ENCODE measurements at places on chromosomes 2 and 18. TPM values are rescaled to one million over a fixed set of nuclear protein-coding genes. Genes with fewer than 3 reads are reported as not detected.

GRCh38 chr2:232204457-232204931 is 174.1 kb upstream of the ALPP start:
- H3K4me3 ChIP-seq: no peak overlapping the region
- peak overlapping the region; percentile 46 for H3K27ac ChIP-seq
- H3K36me3 ChIP-seq: no peaks in the 10 kb centered on the region
- no peaks in the 10 kb centered on the region for H3K27me3 ChIP-seq
- no peak for DNase-seq

- H3K36me3 ChIP-seq: no peaks in the 10 kb centered on the region
- H3K27ac ChIP-seq: no peak overlapping the region
- H3K27me3 ChIP-seq: no peaks in the 10 kb centered on the region
Observed at GRCh38 chr2:191501561-191502168, 176.3 kb upstream of the NABP1 start.

TBR1 gene
- not detected for total RNA-seq

DNA sequence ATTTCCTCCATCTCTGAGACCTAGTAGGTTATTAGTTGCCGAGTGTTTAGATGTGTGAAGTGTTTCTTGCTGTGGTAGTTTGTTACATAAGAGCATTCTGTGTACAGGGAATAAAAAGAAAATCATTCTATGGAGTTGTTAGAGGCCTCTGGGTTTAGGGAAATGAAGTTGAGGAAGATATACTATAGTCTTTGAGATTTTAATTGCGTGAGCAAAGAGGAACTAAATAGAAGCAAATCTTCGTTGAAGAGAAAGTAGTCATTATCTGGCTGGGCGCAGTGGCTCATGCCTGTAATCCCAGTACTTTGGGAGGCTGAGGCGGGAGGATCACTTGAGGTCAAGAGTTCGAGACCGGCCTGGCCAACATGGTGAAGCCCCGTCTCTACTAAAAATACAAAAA is 19.0 kb downstream of the USP39 start:
- no peak for DNase-seq
- H3K4me3 ChIP-seq: no peak overlapping the region
- no peak overlapping the region for H3K27ac ChIP-seq

LRRC30 gene
- total RNA-seq: not detected

CCL20 gene
- not detected for total RNA-seq

DNA sequence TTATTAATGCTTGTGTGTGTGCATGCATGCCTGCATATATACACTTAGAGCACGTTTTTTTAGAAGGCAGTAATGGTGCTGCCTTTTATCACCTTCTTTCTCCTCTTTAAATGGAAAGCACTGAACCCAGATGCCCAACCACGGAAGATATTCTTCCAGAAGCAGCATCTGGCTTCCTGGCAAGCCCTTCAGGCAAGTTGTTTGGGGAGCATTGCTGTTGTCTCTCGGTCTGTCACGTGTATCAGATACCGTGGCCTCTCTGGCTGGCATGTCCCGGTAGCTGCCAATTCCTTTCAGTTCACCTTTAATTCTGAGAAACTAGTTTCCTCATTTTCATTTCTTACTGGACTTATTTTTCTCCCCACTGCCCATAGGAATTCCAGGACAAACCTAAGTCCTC is 587.8 kb downstream of the ARHGAP15 start:
- H3K36me3 ChIP-seq: no peaks in the 10 kb centered on the region
- no peak overlapping the region for H3K27ac ChIP-seq
- H3K27me3 ChIP-seq: no peaks in the 10 kb centered on the region
- no peak overlapping the region for H3K4me3 ChIP-seq
- H3K4me1 ChIP-seq: peaks cover 6% of the 10 kb centered on the region
- DNase-seq: no peak

DNA sequence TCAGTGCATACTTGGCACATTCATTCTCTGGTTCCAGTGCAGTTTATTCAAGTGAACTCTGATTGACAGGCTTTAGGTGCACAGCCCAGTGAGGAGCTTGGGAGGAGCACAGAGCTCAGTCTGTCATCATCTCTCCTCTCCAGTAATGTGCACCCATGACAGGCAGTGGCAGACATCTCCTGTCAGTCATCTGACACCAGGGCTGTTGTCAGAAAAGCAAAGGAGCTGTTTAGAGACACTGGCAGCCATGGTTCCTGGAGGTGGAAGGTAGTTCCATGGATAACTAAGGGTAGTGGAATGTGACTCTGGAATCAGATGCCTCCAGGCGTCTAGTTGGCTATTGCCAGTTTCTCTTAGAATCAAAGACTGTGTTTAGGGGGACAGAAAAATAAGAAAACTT is 308.8 kb downstream of the DCDC2C start:
- H3K27me3 ChIP-seq: no peaks in the 10 kb centered on the region
- peak; percentile 62 for DNase-seq
- H3K4me3 ChIP-seq: no peak overlapping the region
- no peaks in the 10 kb centered on the region for H3K36me3 ChIP-seq

- H3K4me1 ChIP-seq: no peaks in the 10 kb centered on the region
- peak; percentile 34 for DNase-seq
- no peaks in the 10 kb centered on the region for H3K36me3 ChIP-seq
- no peaks in the 10 kb centered on the region for H3K27me3 ChIP-seq
- no peak overlapping the region for H3K4me3 ChIP-seq
Observed at GRCh38 chr2:16165518-16166326, 225.4 kb downstream of the MYCN start.

DNA sequence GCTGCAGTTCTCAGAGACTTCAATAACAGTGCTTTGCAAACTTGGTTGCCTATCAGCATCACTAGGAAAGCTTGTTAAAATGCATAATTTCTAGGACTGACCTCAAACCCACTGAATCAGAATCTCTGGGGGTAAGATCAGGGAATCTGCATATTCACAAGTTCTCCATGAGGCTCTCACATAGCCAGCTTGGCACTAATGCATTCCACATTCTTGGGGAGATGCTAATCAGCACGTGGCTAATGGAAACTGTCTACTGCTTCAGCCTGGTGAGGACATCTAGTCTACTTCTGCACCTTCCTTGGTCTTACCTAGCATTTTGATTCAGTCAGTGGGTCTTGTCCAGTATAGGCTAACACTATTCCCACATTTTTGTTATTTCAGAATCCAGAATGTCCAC is 56.3 kb downstream of the RBKS start:
- DNase-seq: no peak
- no peaks in the 10 kb centered on the region for H3K36me3 ChIP-seq
- no peak overlapping the region for H3K27ac ChIP-seq
- no peaks in the 10 kb centered on the region for H3K4me1 ChIP-seq
- no peak overlapping the region for H3K4me3 ChIP-seq

DNA sequence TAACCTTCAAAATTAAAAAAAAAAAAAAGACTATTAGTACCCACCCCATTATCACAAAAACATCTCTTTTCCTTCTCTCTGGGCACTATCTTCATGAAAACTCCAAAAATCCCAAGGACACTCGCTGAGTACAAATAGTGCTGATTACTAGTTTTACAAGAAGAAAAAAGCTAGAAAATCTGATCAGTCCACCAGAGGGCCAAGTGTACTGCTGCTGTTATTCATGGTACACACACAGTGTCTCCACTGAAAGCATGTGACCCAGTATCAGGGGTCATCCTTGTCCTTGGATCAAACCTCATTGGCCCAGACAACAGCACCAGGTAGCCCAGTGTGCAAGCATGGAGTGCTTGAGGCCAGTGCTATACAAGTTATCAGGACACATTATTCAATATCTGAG is 382.7 kb upstream of the KLHL29 start:
- no peaks in the 10 kb centered on the region for H3K4me1 ChIP-seq
- H3K27me3 ChIP-seq: no peaks in the 10 kb centered on the region
- no peaks in the 10 kb centered on the region for H3K36me3 ChIP-seq
- no peak overlapping the region for H3K4me3 ChIP-seq

RPS27A gene
- total RNA-seq: 984 TPM

DNA sequence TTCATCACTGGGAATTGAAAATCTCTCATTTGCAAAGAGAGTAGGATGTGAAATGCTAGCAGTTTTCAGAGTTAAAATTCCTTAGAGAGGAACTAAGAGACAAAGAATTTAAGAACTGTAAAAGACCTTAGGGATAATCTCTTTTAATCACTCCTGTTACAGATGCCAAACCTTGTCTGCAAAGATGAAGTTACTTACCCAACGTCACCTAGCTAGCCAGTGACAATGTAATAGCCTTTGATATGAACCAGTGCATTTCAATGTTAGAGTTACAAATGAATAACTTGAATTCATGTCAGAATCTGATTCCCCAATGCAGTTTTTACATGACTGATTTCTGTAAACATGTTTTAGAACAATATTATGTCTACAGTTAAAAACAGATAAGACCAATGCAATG is 190.1 kb downstream of the LRP1B start:
- no peak overlapping the region for H3K4me3 ChIP-seq
- no peaks in the 10 kb centered on the region for H3K27me3 ChIP-seq
- no peaks in the 10 kb centered on the region for H3K36me3 ChIP-seq
- H3K4me1 ChIP-seq: no peaks in the 10 kb centered on the region
- DNase-seq: no peak

DNA sequence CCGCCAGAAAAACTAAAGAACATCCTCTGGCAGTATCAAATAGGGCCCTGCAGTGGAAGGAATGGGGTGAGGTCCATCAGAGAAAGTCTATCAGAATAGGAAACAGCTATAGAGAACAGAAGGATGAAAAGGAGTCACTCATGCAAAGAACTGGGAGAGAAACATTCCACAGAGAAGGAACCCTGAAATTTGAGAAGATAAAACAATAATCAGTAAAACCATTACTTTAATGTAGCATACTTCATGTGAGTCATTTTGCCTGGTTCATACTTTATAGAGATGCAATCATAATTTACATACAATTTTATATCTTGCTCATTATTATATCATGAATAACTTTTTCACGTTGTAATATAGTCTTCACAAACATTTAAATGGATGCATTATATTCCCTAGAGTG is 402.2 kb downstream of the NCKAP5 start:
- H3K36me3 ChIP-seq: no peaks in the 10 kb centered on the region
- H3K4me1 ChIP-seq: no peaks in the 10 kb centered on the region
- no peak overlapping the region for H3K4me3 ChIP-seq
- no peak for DNase-seq
- no peaks in the 10 kb centered on the region for H3K27me3 ChIP-seq
- no peak overlapping the region for H3K27ac ChIP-seq

LTBP1 gene
- 294 TPM for total RNA-seq

GRCh38 chr2:183078163-183078463 is 434 bp upstream of the DUSP19 start:
- peak overlapping the region; percentile 92 for H3K27ac ChIP-seq
- H3K27me3 ChIP-seq: no peaks in the 10 kb centered on the region
- DNase-seq: no peak
- peak overlapping the region; percentile 64 for H3K4me3 ChIP-seq

GRCh38 chr2:34234823-34235222 is 635.7 kb upstream of the FAM98A start:
- DNase-seq: no peak
- no peak overlapping the region for H3K4me3 ChIP-seq
- no peaks in the 10 kb centered on the region for H3K4me1 ChIP-seq
- H3K27me3 ChIP-seq: no peaks in the 10 kb centered on the region

DNA sequence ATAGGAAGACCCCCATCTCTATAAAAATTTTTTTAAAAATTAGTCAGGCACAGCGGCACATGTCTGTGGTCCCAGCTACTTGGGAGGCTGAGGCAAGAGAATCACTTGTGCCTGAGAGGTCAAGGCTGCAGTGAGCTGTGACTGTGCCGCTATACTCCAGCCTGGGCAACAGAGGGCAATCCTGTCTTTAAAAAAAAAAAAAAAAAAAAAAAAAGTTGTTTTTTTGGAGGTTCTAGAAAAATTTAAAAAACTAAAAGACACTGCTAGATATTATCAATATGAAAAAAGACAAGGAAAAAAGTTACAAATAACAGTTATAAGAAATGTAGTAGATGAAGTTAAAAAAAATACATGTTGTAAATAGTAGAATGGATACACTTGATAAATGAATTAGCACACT is 56.1 kb upstream of the C2orf15 start:
- H3K27ac ChIP-seq: no peak overlapping the region
- DNase-seq: no peak
- H3K4me3 ChIP-seq: no peak overlapping the region
- no peaks in the 10 kb centered on the region for H3K36me3 ChIP-seq
- H3K27me3 ChIP-seq: no peaks in the 10 kb centered on the region

MC5R gene
- not detected for total RNA-seq

DNA sequence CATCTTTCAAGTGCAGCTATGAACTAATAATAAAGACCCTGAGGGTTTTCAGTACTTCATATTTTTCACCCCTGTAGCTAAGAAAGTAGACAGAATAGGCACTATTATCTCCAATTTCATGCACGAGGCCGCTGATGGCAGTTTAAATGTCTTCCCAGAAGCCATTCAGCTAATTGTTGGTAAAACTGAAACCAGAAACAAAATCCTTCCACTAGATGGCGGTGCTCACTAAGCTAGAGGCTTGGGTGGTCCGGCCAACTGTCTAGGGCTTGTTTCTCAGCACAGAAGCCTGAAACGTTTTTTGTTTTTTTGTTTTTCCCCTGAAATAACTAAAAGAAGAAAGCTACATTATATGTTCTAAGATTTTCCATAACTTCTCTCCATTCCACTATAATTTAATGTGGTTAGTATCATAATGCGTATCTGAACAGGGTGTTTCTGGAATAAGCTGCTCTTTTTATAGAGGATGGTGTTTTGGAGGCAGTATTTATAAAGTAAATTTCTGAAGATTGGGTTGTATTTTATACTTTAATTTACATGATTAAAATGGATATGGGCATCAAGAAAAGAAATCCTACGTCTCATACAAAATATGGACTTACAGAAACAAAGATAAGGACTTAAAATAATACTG is 159.4 kb downstream of the PIK3C3 start:
- H3K27ac ChIP-seq: peak overlapping the region; percentile 18
- no peak overlapping the region for H3K4me3 ChIP-seq
- H3K27me3 ChIP-seq: no peaks in the 10 kb centered on the region

DNA sequence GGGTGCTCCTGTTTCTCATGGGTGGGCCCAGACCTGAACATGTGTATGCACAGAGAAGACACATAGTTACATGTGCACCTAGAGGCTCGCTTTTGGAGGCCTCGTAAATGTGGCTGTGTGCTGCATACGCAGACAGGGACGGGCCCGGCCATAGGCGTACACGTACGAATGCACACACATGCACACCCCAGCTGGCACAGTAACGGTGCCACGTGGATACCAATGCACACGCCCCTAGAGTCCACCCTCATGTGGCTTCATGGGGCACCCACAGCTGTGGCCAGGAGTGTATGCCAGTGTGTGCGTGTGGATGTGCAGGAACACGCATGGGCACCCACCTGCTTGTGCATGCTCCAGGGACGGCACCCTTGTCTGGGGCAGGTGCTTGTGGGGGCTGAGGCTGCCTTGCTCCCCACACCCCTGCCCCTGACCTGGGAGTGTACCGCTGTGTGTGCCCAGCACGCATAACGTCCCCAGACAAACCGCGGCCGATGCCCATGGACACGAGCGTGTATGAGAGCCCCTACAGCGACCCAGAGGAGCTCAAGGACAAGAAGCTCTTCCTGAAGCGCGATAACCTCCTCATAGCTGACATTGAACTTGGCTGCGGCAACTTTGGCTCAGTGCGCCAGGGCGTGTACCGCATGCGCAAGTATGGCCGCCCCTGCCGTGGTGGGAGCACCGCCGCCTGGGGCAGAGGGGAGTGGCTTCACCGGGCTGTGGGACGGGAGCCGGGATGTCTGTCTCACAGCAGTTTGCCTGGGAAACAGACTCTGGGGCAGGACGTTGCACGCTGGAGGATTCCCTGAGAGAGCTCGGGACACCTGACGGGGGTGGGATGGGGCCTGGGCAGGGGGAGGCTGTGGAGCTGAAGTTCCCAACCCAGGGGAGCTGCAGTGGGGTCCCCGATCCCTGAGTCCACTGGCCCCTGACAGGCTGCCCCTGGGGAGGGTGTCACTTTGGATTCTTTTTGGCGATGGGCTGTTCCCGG is 21.0 kb downstream of the ZAP70 start:
- H3K36me3 ChIP-seq: no peaks in the 10 kb centered on the region
- no peak overlapping the region for H3K27ac ChIP-seq
- no peak overlapping the region for H3K4me3 ChIP-seq
- H3K4me1 ChIP-seq: no peaks in the 10 kb centered on the region
- DNase-seq: no peak
- no peaks in the 10 kb centered on the region for H3K27me3 ChIP-seq

Data from esophagus muscularis mucosa (tissue), 4 donors.